ENCODE measurements at places on chromosomes 12 and 14. TPM values are rescaled to one million over a fixed set of nuclear protein-coding genes. Genes with fewer than 3 reads are reported as not detected.

Gene TCL1B
- 0.83 TPM for total RNA-seq

Gene ALDH1L2
- 4.9 TPM for total RNA-seq

Gene TARBP2
- 62.4 TPM for total RNA-seq

Gene COA8
- total RNA-seq, result 51.0 TPM

Gene GDF11
- 46.9 TPM for total RNA-seq

Gene TMEM106C
- 182 TPM for total RNA-seq

Gene SMAGP
- total RNA-seq, result 25.2 TPM

Gene TMEM120B
- total RNA-seq, result 21.3 TPM

GRCh38 chr14:22978487-22978837 lies 3.9 kb downstream of the AJUBA start:
- H3K27ac ChIP-seq, result peak overlapping the region; percentile 82
- no peak overlapping the region for H3K4me3 ChIP-seq
- DNase-seq, result no peak

- H3K27ac ChIP-seq, result no peak overlapping the region
- no peak overlapping the region for H3K4me3 ChIP-seq
- no peak for DNase-seq
- H3K27me3 ChIP-seq, result no peaks in the 10 kb centered on the region
- no peaks in the 10 kb centered on the region for H3K4me1 ChIP-seq
Measured at GRCh38 chr14:102279282-102279681, 25.7 kb downstream of the MOK start.

DNA sequence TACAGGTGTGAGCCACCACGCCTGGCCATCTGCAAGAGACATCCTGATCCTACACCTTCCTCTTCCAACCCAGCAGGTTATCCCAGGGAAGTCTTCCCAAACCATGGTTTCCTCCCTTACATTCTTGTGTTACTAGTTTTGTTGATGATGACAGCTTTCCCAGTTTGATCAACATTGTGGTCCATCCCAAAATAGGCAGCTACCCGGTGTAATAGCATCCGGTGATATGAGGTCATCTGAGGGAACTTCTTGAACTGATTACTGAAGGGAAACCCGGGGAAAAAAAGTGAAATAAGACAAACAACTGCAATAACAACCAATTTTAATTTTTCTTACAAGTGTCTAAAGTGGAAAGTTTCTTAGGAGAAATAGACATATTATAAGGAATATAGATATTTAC lies 45.3 kb upstream of the STAC3 start:
- no peaks in the 10 kb centered on the region for H3K27me3 ChIP-seq
- no peak overlapping the region for H3K4me3 ChIP-seq
- H3K4me1 ChIP-seq, result no peaks in the 10 kb centered on the region
- DNase-seq, result no peak

GRCh38 chr14:25049093-25049567 lies 817 bp downstream of the STXBP6 start:
- DNase-seq, result no peak
- H3K4me1 ChIP-seq, result no peaks in the 10 kb centered on the region
- peaks cover 72% of the 10 kb centered on the region for H3K27me3 ChIP-seq
- no peaks in the 10 kb centered on the region for H3K36me3 ChIP-seq
- peak overlapping the region; percentile 49 for H3K4me3 ChIP-seq
- no peak overlapping the region for H3K27ac ChIP-seq

GRCh38 chr14:36518586-36519430 lies 1.2 kb downstream of the NKX2-1 start:
- H3K4me1 ChIP-seq, result peaks cover 23% of the 10 kb centered on the region
- H3K27ac ChIP-seq, result no peak overlapping the region
- no peak for DNase-seq
- peak overlapping the region; percentile 17 for H3K4me3 ChIP-seq
- H3K36me3 ChIP-seq, result no peaks in the 10 kb centered on the region

GRCh38 chr12:82517027-82517426 lies 158.7 kb downstream of the METTL25 start:
- H3K36me3 ChIP-seq, result no peaks in the 10 kb centered on the region
- no peak overlapping the region for H3K27ac ChIP-seq
- no peaks in the 10 kb centered on the region for H3K27me3 ChIP-seq
- H3K4me3 ChIP-seq, result no peak overlapping the region
- no peaks in the 10 kb centered on the region for H3K4me1 ChIP-seq
- DNase-seq, result peak; percentile 52

DNA sequence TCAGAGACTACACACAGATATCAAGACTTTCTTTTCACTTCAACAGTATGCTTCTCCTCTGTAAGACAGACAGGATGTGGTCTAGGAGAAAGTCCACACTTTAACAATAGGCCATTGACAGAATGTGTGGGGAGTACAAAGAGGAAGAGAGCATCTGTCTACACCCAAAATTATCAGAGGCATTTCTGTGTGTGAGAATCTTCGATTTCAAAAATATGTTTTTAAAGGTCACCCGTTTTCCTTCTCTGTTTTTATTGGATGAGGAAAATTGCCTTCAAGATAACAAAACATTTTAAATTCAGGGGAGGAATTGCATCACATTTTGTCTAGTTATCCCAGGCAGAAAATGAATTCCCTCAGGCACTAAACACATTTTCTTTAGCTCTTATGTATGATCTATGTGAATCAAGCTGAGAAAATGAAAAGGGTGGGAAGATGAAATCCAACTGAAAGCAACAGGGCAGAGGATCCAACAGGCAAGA lies 16.4 kb downstream of the NAV3 start:
- peak; percentile 34 for DNase-seq
- H3K27ac ChIP-seq, result peak overlapping the region; percentile 21
- H3K4me3 ChIP-seq, result no peak overlapping the region
- no peaks in the 10 kb centered on the region for H3K27me3 ChIP-seq
- H3K4me1 ChIP-seq, result peaks cover 30% of the 10 kb centered on the region

DNA sequence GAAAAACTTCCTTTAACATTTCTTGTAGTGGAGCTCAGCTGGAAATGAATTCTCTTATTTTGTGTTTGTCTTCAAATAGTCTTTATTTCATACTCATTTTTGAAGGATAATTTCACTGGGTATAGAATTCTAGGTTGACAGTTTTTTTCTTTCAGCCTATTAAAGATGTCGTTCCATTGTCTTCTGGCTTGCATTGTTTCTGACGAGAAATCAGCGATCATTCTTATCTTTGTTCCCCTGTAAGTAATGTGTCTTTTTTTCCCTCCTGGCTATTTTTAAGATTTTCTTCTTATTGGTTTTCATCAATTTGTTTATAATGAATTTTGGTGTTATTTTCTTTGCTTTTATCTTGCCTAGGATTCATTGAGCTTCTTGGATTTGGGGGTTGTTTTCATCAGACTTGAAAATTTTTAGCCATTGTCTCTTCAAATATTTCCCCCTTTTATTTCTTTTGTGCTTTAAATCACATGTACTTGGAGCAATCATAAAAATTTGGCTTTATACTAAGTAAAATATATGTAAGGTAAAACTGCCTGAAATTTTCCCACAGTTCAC lies 89.4 kb downstream of the UNC79 start:
- no peaks in the 10 kb centered on the region for H3K27me3 ChIP-seq
- H3K36me3 ChIP-seq, result no peaks in the 10 kb centered on the region
- no peak overlapping the region for H3K27ac ChIP-seq
- no peak overlapping the region for H3K4me3 ChIP-seq
- DNase-seq, result no peak

- H3K27me3 ChIP-seq, result no peaks in the 10 kb centered on the region
- DNase-seq, result no peak
- no peaks in the 10 kb centered on the region for H3K36me3 ChIP-seq
- peaks cover 5% of the 10 kb centered on the region for H3K4me1 ChIP-seq
- peak overlapping the region; percentile 75 for H3K27ac ChIP-seq
- H3K4me3 ChIP-seq, result peak overlapping the region; percentile 89
Measured at GRCh38 chr14:60735416-60735815, 855 bp downstream of the MNAT1 start.

- peak; percentile 59 for DNase-seq
- peaks cover 7% of the 10 kb centered on the region for H3K4me1 ChIP-seq
- no peaks in the 10 kb centered on the region for H3K27me3 ChIP-seq
- H3K4me3 ChIP-seq, result no peak overlapping the region
- H3K36me3 ChIP-seq, result no peaks in the 10 kb centered on the region
- no peak overlapping the region for H3K27ac ChIP-seq
Measured at GRCh38 chr14:105330491-105330895, 15.9 kb downstream of the PACS2 start.

GRCh38 chr14:71063351-71063750 lies 156.1 kb downstream of the PCNX1 start:
- peaks cover 44% of the 10 kb centered on the region for H3K36me3 ChIP-seq
- no peak overlapping the region for H3K27ac ChIP-seq
- no peak for DNase-seq
- H3K4me3 ChIP-seq, result no peak overlapping the region
- no peaks in the 10 kb centered on the region for H3K4me1 ChIP-seq
- H3K27me3 ChIP-seq, result no peaks in the 10 kb centered on the region

- H3K27ac ChIP-seq, result no peak overlapping the region
- H3K36me3 ChIP-seq, result no peaks in the 10 kb centered on the region
- no peaks in the 10 kb centered on the region for H3K27me3 ChIP-seq
- no peaks in the 10 kb centered on the region for H3K4me1 ChIP-seq
Measured at GRCh38 chr14:55902241-55902640, 216.0 kb upstream of the PELI2 start.

- H3K36me3 ChIP-seq, result peaks cover 17% of the 10 kb centered on the region
- peak overlapping the region; percentile 57 for H3K4me3 ChIP-seq
- H3K27me3 ChIP-seq, result no peaks in the 10 kb centered on the region
Measured at GRCh38 chr12:121535150-121536053, 45.4 kb downstream of the KDM2B start.

DNA sequence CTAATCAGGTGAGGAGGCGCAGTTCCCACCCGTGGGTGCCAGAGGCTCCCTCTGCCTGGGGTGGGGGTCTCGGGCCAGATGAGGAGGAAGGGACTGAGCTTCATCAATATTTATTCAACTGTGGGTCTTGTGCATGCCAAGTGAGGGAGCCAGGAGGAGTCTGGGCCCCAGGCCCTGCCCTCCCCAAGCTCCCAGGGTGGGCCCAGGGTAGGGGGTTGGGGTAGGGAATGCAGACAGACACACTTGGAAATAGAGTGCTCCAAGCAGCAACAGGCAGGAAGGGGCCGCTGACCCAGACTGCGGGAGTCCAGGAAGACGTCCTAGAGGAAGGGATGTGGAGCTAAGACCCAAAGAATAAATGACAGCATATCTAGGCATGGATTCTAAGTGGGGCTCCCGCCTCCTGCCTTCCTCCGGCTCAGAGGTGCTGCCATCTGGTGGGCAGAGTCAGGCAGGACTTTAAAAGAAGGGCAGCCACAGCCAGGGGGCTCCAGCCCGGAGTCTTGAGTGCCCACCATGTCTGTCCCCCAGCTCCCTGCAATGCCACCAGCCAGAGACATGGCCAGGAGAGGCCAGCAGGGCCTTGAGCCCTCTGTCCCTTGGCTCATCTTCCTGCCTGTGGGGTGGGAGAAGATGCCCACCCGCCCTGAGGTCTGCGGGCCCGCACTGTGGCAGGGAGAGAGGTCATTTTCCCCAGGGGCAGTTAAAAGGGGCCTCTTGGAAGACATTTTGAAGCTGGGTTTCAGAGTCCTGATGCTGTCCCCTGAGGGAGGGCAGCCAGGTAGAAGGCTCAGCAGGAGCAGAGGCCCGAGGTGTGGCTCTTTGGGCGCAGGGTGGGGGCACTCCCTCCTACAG lies 70.1 kb downstream of the PHETA1 start:
- H3K4me1 ChIP-seq, result no peaks in the 10 kb centered on the region
- no peak overlapping the region for H3K27ac ChIP-seq
- no peaks in the 10 kb centered on the region for H3K36me3 ChIP-seq
- H3K27me3 ChIP-seq, result no peaks in the 10 kb centered on the region
- no peak overlapping the region for H3K4me3 ChIP-seq
- DNase-seq, result peak; percentile 83

GRCh38 chr12:51751661-51752060 lies 96.9 kb downstream of the FIGNL2 start:
- no peak overlapping the region for H3K4me3 ChIP-seq
- H3K27ac ChIP-seq, result no peak overlapping the region
- DNase-seq, result peak; percentile 64
- no peaks in the 10 kb centered on the region for H3K27me3 ChIP-seq
- H3K36me3 ChIP-seq, result no peaks in the 10 kb centered on the region
- H3K4me1 ChIP-seq, result peaks cover 11% of the 10 kb centered on the region

DNA sequence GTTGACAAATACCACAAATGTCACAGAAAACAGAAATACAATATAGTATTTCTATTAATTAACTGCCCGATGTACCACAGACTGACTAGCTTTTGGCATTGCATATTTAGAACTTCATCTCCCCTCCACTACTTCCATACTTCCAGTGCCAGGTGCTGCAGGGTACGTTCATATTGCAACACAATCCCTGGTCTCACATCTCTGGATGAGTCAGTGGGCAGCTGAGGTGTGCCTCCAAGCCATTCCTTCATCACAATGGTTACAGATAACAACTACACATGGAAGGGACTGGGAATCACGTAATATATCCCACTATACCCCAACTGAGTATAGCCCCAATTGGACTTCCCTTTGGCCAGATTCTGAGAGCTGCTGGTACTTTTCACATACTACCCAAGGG lies 31.1 kb downstream of the CCDC198 start:
- no peak for DNase-seq
- no peaks in the 10 kb centered on the region for H3K36me3 ChIP-seq
- H3K27me3 ChIP-seq, result no peaks in the 10 kb centered on the region
- no peak overlapping the region for H3K4me3 ChIP-seq

GRCh38 chr12:7229741-7230140 lies 40.3 kb downstream of the PEX5 start:
- H3K27me3 ChIP-seq, result no peaks in the 10 kb centered on the region
- no peaks in the 10 kb centered on the region for H3K36me3 ChIP-seq
- no peak overlapping the region for H3K4me3 ChIP-seq
- DNase-seq, result no peak

DNA sequence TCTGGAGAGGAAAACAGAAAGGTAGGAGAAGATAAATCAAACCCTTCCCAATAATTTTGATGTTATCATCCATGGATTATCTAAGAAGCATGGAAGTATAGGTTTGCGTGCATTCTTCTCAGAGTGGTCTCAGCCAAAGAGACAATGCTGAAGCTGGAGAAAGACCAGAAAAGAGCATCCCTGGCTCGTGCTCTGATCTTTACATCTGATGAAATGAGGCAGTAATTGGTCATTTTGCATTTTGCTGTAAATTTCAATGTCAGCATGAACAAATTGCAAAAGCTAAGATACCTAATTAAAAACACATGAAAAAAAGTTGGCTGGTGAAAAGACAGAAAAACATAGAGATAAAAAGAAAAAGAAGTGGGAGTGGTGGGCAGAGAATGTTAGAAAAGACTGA lies 252.4 kb downstream of the ITPR2 start:
- no peaks in the 10 kb centered on the region for H3K27me3 ChIP-seq
- no peak overlapping the region for H3K4me3 ChIP-seq
- no peaks in the 10 kb centered on the region for H3K36me3 ChIP-seq

DNA sequence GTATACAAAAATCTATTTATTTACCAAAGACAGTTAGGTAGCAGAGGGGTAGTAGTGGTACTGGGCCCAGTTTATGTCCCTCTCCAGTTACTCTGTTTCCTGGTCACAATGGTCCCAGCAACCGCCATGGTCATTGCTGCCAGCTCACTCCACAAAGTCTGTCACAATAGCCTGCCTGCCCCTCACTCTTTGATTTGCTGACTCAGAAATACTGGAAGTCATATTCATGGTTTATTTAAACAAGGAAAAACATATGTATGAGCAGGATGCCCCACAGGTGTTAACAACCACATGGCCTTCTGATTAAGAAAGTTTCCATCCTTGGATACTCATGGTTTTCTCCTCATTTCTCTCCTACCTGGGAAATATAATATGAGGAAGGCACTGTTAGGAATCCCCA lies 49.2 kb downstream of the TSHR start:
- DNase-seq, result no peak
- no peak overlapping the region for H3K27ac ChIP-seq
- no peaks in the 10 kb centered on the region for H3K36me3 ChIP-seq
- H3K4me3 ChIP-seq, result no peak overlapping the region
- no peaks in the 10 kb centered on the region for H3K4me1 ChIP-seq

Data from A673 (cell line).